ENCODE measurements at places on chromosomes 7 and 10.
A peak's percentile ranks its signal among the peaks of the same experiment; 100 is the strongest.

GRCh38 chr7:123719197-123719721 is 29.5 kb downstream of the WASL start:
- no peak for DNase-seq

- DNase-seq: no peak
These were observed 484.8 kb downstream of the SUGCT start for GRCh38 chr7:40619647-40620046.

DNA sequence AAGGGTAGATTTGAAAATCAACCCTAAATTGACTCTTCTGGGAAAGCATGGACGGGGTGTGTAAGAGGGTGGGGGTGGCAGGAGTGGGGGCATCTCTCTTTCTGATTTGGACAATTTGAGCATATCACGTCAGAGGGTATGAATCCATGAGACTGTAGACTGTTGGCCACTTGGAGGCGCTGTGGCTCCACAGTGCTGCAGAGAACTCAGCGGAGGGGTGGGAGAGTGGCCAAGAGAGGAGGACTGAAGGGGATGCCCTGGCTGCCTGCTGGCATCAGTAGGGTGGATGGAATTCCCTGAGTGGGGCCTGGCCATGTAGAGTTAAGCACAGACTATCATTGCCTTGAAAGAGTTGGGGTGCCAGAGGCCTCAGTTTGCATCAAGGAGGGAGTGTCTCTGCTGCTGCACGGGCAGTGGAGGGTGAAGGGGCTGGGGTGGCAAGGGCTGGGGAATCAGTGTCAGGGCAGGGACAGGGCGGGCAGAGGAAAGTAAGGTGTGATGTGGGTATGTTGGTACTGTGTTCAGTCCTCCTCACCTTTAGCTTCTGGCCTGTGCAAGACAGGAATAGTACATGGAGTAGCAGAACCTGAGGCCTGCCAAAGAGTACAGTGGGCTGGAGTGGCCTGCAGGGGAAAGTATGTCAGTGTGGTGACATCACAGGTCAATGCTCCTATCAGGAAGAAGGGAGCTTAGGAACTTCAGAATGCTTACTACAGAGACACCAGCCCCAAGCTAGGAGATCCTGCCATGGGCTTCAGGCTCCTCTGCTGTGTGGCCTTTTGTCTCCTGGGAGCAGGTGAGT is 133.5 kb upstream of the PRSS58 start:
- DNase-seq: no peak

- no peak for DNase-seq
These were observed 232.2 kb downstream of the TRIL start for GRCh38 chr7:28725911-28726310.

DNA sequence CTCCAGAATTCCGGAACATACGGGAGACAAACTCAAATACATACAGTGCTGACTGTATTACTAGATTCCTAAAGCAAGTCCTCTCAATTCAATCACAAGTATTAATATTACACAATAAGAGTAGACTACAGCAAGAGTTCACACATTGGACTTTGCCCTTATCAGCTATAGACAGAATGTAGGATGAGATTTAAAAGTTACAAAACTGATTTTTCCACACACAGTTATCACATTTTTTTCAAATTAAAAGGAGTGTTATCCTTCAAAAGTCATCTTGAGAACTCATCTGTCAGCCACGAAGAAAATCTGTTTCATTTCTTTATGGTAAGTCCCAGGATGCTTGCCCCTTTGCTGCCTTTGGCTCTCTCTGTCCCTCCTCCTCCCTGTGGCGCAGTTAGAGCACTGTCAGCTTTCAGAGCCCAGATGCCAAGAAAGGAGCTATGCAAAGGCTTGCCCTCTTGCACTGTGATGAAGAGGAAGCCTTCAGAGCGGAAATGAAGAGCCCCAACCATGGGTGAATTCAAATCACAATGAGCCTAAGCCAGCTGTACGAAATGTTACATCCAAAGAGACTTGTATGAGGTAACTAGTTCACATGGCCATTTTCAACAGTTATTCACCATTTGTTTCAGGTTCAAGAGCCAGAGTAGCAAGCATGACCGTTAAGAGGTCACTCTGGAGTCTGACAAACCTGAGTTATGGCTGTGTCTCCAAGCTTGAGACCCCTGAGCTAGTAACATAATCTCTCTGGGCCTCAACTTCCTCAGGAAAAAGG is 10.7 kb downstream of the NCOA4 start:
- no peak for DNase-seq

GRCh38 chr7:139232904-139233303 is 1.9 kb downstream of the UBN2 start:
- peak; percentile 36 for DNase-seq
